MCF 10A (cell line): ENCODE measurements at places on chromosomes 6 and 20.

GRCh38 chr6:35147026-35147425 lies 5.9 kb upstream of the TCP11 start:
- DNase-seq: no peak

DNA sequence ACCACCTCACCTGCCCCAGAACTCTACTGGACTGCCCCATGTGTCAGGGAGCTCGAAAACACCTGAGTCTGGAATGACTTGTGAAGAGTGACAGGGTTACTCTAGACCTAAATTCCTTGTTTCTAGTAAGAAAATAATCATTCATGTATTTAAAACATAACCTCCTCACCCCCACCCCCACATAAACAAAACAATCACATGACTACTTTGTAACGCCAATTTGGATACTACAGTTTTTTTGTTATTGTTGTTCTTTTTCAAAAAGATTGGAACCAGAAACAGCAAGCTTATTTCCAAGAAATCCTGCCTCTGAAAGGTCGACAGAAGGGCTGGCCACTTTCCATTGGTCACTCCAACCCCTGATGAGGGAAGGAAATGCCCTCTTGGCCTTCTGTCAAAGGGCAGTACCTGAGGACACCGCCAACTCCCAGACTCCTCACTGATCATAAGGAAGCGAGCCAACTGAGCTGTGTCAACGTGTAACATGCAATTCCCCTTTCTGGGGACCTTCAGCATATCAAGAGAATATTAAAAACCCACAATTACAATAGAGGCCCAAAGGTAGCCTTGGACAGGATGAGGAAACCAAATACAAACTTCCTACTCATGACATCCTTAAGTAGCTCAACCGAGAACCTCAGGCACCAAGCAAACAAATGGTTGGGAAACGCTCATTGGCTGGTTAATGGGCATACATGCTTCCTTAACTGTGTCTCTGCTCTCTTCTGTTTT lies 2.6 kb downstream of the MCUR1 start:
- no peak for DNase-seq

- DNase-seq: no peak
Observed at GRCh38 chr6:168873278-168874190, 380.1 kb downstream of the THBS2 start.

DNA sequence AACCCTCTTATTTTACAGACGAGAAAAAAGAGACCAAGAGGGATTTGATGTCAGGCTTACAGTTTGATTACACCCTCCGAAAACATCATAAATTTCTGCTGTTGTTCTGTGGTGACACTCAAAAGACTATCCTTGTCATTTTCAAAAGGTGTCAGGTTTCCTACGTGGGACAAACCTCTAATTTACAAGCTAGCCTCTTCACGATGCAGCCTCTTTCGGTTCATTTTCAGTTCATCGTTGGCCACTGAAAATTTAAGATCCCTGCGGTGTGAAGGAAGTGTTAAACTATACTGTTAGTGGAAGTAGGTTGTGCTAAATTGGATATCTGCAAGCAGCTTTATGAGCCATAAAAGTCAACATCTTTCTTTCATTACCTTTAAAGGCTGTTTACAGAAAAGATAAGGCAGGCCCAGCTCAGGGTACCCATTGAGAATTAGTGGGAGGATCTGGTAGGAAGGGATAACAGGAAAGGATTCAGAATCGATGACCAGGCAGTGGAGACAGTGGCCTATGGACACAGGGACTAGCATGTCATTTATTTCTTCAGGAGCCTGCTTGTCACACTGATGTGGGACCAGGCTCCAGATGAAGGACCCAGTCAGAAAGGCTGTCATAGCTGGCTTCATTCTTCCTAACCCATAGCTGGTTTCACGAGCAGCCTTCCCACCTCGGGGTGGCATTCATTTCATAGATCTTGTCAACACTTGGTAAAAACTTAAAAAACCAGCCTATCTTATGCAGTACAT lies 329.1 kb upstream of the SOX4 start:
- no peak for DNase-seq

- DNase-seq: no peak
Observed at GRCh38 chr6:17870300-17871188, 116.9 kb downstream of the KIF13A start.

DNA sequence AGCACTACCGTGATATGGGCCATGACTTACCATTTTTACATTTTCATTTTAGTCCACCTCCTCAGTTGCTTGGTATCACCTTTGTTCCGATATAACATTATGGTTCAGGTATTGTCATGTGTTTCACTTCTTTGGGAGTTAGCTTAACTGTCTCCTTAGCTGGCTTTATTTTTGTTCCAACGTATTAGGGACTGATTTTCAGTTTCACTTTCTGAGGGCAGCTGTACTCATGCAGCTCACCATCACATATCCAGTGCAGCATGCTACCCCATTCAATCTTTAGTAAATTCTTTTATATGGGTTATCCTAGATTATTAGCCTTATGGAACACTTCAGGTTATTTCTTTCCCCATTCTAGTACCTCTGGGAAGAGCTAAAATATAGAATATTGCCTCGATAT lies 362.2 kb upstream of the IRAK1BP1 start:
- DNase-seq: no peak

GRCh38 chr6:5152460-5152859 lies 67.3 kb downstream of the PPP1R3G start:
- no peak for DNase-seq

- no peak for DNase-seq
Observed at GRCh38 chr6:157376241-157376640, 4.7 kb upstream of the ZDHHC14 start.
